ENCODE measurements at places on chromosomes 16 and 17.
A peak's percentile ranks its signal among the peaks of the same experiment; 100 is the strongest.

DNA sequence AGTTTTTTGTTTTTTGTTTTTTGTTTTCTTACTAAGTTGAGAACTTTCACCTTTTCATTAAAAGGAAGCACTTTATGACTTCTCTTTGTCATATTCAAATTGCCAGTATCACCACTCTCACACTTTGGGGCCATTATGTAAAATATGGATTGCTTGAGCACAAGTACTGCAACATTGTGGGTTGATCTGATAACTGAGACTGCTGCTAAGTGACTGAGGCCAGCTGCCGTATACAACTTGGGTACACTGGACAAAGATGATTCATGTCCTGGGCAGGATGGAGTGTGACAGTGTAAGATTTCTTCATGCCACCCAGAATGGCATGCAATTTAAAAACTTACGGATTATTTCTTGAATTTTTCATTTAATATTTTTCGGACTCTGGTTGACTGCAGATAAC, 7.8 kb downstream of the TTC19 start:
- no peak for DNase-seq

DNA sequence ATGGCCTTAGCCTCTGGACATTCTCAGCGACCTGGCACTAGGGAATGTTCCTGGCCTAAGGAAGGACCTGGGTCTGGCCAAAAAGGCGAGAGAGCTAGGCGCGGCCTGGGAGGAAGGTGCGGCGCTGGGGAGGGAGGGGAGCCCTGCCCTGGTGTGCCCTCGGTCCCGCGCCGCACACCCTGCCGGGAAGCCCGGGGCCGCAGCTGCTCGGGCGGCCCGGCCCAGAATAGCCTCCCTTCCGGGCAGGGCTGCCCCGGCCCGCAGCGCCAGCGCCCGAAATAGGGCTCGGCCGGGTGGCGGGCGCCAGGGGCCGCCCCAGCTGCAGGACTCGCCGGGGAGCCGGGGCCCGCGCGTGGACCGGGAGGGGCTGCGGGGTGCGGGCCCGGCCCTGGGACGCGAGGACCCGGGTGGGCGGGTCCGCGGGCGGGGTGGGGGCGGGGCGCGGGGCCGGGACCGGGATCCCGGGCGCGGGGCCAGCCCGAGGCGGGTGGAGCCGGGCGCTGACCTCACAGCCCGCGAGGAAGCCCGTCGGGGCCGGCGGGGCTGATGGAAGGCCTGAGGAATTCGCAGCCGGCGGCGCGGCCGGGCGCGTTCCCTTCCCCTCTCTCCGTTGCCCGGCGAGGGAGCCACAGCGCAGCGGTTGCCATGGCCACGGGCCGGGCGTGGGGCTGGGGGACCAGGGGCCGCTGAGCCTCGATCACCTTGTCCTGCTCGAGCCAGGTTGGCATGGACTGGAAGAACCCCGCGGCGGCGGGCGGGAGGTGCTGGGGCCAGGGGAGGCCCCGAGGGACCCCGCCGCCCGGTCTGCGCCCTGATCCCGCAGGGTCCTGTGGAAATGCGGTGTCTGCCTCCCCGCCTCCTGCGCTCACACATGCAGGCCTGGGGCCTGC, 18.1 kb downstream of the SOCS3 start:
- no peak for DNase-seq

GRCh38 chr17:38554430-38555350, 51.1 kb downstream of the SRCIN1 start:
- DNase-seq: no peak

- DNase-seq: no peak
These were observed 1180.6 kb upstream of the CDH8 start for GRCh38 chr16:63216696-63217423.

DNA sequence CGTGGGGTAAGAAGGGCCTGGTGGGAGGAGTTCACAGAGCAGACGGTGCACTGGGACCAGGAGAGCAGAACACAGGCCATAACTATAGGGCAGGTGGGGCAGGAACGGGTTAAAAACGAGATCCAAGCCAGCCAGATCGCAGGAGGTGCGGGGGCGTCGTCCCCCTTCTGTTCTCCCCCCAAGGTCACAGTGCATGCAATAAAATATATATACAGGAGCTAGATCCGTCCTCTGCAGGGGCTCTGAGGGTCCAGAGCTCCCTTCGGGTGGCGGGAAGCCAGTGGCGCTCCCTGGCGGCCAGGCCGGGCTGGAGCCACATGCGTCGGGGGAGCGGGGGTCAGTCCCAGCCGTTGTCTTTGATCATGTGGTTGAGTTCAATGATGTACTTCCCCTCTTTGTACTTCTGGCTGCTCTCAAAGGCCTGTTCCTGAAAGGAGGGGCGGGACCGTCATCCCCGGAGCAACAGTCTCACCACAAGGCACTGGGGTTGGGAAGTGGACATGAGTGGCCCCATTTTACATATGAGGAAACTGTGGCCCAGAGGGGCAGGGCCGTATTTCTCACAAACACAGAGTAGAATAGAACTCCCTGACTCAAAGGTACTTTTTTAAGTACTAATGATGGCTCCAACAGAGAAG, 768 bp upstream of the TBX6 start:
- peak; percentile 23 for DNase-seq

DNA sequence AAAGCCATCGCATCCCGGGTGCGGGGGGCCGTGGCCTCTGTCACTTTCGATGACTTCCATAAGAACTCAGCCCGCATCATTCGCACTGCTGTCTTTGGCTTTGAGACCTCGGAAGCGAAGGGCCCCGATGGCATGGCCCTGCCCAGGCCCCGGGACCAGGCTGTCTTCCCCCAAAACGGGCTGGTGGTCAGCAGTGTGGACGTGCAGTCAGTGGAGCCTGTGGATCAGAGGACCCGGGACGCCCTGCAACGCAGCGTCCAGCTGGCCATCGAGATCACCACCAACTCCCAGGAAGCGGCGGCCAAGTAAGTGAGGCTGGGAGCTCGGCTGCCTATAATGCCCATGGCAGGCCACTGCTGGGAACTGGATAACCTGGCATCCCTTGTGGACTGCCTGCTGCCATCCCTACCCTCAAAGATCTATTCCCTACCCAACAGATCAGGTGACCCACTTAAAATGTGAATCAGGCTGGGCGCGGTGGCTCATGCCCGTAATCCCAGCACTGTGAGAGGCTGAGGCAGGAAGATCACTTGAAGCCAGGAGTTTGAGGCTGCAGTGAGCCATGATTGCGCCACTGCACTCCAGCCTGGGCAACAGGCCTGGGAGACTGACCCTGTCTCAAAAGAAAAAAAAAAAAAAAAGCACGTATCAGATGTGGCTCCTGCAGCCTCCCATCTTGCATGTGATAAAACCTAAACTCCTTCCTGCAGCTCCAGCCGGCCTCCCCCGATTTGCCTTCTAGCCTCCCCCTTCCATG, 18.3 kb downstream of the CDIPT start:
- no peak for DNase-seq

DNA sequence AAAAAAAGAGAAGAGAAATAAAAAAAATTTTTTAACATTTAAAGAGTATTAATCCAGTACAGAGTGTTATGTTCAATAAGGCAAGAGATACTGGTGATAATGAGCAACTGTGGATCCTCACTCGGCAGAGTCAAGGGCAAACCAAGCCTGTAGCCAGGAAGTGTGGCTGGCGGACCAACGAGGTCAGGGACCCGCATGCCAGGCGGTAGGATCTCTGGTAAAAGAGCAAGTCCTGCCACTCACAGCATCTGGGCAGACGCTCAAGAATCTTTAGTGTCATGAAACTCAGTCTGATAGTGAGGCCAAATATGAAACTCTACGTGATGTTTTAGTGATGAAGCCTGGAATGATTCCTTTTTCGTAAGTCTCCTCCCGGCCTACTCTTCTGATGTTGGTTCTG, 8.3 kb upstream of the GEMIN4 start:
- DNase-seq: no peak

DNA sequence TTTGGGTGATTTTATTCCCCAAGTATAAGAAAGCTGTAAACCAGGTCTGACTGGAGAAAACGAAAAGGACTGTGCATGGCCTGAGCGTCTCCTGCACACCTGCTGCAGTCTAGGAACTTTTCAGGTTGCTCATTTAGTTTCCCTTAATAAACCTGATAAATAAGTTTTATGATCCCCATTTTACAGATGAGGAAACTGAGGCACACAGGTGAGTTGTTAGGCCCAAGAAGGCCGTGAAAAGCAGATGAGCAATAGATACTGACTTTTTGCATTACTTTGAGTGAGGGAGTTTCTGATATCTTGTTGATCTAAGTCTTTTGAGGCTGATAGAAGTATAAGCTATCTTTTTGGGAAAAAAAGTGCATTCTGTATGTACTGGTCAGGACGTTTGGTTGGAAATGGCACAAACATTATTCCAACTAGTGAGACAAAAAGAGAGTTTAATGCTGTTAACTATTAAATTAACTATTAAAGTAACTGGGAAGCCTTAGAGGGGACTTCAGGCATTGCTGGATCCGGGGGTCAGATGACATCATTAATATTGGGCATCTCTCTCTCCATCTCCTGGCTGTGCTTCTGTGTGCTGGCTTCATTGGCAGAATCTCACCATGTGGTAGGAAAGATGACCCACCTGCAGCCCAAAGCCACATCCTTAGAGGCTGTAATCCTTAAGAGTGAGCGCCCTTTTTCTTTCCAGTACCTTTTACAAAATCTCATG, 163.4 kb downstream of the CMIP start:
- DNase-seq: no peak

DNA sequence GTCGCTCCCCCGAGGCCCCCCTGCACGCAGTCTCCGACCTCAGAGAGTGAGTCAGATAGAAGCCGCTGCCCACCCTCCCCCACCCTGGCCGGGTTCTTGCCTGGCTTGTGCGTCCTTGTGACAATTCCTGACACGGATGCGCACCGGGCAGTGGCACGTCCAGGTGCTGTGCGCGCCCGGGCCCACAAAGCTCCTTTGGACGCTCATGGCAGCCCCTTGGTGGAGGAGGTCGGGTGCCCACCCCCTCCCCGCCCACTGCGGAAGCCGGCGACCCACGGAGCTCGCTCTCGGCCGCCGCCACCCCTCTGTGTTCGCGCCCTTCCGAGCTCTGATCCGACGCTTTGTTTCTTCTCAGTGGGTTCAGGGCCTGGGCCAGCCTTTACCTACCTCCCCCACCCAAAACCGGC, 662 bp upstream of the TUBB3 start:
- no peak for DNase-seq

GRCh38 chr17:34135841-34136240, 119.2 kb upstream of the CCL2 start:
- no peak for DNase-seq

- no peak for DNase-seq
These were observed 22.7 kb downstream of the RPH3AL start for GRCh38 chr17:329784-330420.

DNA sequence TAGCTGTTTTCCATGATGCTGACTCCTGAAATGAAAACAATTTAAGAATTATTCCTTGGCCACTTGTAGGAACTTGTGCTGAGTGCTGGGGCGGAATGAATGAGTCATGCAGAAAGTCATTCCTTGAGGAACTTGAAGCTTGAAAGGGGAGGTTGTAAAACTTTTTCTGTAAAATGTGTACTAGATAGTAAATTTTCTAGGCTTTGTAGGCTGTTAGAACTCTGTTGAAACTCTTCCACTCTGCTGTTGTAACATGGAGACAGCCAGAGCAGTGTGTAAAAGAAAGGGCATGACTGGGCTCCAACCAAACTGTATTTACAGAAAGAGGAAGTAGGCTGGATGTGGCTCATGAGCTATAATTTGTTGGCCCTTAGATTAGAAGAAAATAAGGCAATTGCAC, 46.1 kb downstream of the ABCA8 start:
- DNase-seq: no peak

GRCh38 chr17:83110735-83111134, 31.3 kb downstream of the METRNL start:
- DNase-seq: no peak

DNA sequence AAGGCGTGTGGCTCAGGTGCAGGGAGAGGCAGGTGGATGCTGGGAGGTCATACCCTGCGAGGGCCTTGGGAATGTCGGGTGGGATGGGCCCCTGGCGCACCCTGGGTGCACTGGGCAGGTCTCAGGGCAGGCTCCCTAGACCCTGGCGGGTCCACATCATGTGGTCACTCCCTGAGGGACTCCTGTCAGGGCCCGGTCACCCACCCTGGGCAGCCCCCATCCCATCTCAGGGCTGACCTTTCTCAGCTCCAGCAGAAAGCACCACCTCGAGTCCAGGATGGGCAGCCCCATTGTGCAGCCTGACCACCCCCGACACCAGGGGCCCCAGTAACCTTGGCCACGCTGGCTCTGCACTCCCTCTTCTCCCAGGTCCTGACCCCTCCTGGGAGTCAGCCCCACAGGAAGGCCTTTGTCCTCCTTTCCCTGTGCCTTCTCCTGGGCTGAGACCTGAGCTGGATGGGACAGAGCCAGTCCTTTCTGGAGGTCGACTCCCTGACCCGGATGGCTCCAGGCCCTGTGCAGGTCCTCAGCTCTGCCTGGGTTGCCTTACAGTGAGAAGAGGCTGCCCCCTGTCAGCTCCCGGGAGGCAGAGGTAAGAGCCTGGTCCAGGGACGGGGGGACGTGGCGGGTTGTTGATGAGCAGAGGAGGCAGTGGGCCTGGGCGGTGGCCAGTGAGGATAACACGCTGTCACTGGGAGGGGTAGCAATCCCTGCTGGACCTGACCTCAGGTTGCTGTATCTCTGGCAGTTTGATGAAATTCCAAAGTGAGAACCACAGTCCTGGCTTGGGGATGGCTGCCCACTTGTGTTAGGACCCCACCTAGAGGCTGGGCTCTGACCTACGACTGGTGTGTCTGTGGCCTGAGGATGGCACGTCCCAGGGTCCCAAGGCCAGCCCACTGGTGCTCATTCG, 77.9 kb downstream of the GOSR1 start:
- no peak for DNase-seq

GRCh38 chr17:81702934-81703746, at the start of gene MRPL12:
Gene MRPL12 (plus strand): TSS chr17:81703367. CDS start chr17:81703502, 135 bp downstream.
- DNase-seq: peak; percentile 77

DNA sequence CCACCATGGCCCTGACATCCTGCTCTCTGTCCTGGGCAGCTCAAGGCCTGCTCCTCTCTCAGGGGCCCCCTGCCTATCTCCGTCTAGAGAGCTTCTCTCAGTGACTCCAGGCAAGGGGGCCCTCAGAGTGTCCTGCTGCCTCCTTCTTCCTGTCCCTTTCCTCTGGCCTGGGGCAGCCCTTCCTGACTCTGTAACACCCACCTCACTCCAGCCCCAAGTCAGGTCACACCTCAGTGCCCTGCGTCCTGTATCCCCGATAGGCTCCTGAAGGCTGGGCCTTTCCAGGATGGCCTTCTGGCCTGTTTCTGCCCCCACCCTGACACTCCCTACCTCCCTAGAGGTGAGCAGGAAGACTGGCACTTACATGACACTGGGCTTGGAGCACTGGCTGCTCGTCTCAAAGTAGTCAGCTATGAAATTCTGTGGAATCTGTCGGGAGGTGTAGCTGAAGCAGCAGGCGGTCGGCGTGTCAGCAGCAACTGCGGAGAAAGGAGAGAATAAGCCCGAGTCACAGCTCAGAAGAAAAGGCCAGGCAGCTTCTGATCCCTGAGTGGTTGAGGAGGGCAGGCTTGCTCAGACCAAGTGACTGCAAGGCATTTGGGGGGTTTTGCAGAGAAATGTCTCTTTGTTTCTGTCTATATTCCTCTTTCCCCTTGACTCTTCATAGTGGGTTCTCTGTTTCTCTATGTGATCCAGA, 976 bp downstream of the CCL3L1 start:
- no peak for DNase-seq

GRCh38 chr16:82715833-82716232, 89.1 kb downstream of the CDH13 start:
- DNase-seq: no peak

- DNase-seq: no peak
These were observed 3.0 kb upstream of the ACTG1 start for GRCh38 chr17:81515530-81516041.

Measured in stimulated activated CD4-positive, alpha-beta T cell treated with anti-CD3 and anti-CD28 coated beads, Interleukin-1b, Interleukin-23, amount 100 ng/mL, for 1 hour (primary cell).